ENCODE measurements at places on chromosomes 2 and 18.

GRCh38 chr18:269480-270095 is 1.7 kb upstream of the THOC1 start:
- DNase-seq: peak; percentile 39

DNA sequence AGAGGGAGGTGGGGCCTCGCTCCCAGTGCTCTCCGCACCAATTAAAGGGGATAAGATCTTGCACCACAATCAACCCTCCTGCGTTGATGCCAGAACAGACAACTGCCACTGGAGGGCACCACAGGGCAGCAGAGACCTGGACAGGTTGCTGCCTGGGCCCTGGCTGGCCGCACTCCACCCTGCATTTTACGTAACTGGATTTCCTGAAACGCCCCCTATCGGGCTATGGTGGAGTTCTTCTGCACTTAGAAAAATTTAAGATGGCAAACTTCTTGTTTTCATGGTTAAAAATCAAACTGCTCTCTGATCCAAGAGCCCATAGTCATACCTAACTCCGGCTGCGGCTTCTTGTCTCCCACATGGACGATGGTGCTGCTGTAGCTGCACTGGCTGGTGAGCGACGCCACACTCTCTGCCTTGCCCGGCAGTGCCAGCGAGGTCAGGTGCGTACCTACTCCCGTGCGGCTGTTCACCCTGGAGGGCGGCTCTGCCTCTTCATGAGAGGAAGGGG is 16.8 kb upstream of the HES6 start:
- peak; percentile 93 for DNase-seq

- peak; percentile 30 for DNase-seq
These were observed 164.4 kb downstream of the PDE11A start for GRCh38 chr2:177908182-177908581.

GRCh38 chr2:86443631-86444350 is 2.6 kb downstream of the KDM3A start:
- DNase-seq: no peak

GRCh38 chr18:80022613-80023012 is 11.6 kb upstream of the RBFA start:
- peak; percentile 47 for DNase-seq

DNA sequence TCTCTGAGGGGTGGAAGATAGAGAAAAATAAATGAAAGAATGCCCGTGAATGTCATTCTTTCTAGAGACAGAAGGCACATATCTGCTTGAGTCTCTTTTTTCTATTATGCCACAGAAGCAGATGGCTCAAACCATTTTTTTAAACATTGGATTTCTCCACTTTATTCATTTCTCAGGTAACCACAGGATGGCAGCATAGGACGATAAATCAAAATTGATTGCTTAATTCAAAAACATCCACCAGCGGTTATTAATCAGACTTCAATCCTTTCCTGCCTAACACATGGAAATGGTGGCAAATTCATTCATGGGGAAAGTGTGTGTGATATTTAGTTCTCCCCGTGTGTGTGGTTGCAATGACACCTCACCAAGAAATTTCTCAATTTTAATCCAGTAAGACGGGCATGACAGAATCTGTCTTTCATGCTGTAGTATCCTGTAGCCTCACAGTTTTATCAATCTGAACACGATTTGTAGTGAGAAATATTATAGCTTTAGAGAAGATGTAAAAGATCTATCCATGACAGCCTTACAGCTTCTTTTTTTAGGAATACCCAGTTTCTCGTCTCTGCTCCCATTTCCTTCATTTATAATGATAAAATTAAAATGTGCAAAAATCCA is 72.2 kb downstream of the DSC3 start:
- peak; percentile 51 for DNase-seq

GRCh38 chr2:120251880-120252224 is 800 bp upstream of the RALB start:
- peak; percentile 86 for DNase-seq

DNA sequence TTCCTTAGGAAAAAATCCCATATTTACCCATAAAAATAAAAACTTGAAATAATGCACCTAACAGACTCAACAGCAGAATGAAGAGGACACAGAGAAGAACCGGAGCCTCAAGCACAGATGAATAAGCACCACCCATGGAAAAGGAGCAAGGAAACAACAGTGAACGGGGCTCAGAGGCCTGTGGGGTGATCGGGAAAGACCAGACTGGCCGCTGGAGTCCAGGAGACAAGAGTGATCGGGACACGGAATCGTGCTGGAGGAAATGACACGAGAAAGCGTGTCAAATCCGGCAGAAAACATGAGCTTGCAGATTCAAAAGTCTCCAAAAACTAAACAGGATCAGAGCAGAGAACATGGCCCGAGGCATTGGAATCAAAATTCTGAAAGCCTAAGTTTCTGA is 448.0 kb upstream of the SALL3 start:
- DNase-seq: no peak

GRCh38 chr2:42771546-42772153 is 7.7 kb upstream of the OXER1 start:
- DNase-seq: no peak

GRCh38 chr2:52404046-52404445 is 1363.6 kb upstream of the CHAC2 start:
- no peak for DNase-seq

DNA sequence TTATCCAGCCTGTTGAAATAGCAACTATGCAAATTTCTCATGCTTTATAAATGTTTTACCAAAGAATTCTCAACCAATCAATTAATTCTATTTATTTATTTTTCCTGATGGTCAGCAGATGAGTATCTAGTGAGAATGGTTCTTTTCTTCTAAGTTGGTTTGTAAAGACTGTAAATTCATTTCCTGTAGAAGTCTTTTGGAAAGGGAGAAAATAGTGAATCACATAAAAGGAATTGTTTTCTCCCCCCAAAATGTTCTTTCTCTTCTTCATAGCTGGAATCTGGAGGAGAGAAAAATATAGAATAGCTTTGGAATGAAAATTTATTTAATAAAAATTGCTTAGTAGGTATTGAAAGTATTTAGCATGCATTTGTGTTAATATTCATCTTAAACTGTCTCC is 836.1 kb upstream of the ZEB2 start:
- no peak for DNase-seq

- DNase-seq: no peak
These were observed 34.1 kb upstream of the SLC39A10 start for GRCh38 chr2:195622966-195623365.

- no peak for DNase-seq
These were observed 16.3 kb downstream of the VPS4B start for GRCh38 chr18:63405986-63406385.

- peak; percentile 64 for DNase-seq
These were observed 50.2 kb downstream of the UNC80 start for GRCh38 chr2:209821806-209822205.

- no peak for DNase-seq
These were observed 19.3 kb downstream of the STK25 start for GRCh38 chr2:241489088-241489487.

GRCh38 chr2:25265802-25266201 is 75.9 kb downstream of the DNMT3A start:
- DNase-seq: no peak

- no peak for DNase-seq
These were observed 14.1 kb upstream of the CYS1 start for GRCh38 chr2:10094271-10094814.

DNA sequence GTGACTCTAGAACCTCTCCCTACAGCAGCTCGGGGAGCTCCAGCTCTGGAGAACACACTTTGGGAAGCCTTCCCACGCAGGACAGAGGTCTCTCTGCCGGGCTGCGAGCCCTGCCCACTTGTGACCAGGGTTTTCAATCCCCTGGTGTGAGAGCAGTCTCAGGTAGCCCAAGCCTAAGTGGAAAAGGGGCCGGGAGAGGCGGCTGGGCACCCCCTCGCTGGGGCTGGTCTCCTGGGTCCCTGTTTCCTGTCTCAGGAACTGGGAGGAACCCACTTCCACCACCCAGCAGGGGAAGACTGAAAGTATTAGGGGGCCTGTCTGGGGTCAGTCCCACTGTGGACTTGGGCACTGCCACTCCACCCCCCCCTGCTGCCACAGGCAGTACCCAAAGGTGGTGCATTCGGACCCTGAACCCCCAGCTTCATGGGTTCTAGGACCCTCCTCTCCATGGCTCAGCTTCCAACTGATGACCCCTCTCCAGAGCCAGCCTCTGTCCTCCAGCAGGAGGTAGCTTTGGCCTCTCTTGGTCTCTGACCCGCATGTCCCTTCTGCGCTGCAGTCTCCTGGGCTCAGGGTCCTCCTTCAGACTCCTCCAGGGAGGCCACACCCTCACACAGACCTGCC is 70.0 kb downstream of the RRM2 start:
- no peak for DNase-seq

GRCh38 chr18:35852786-35853185 is 119.7 kb upstream of the RMP24 start:
- DNase-seq: no peak

DNA sequence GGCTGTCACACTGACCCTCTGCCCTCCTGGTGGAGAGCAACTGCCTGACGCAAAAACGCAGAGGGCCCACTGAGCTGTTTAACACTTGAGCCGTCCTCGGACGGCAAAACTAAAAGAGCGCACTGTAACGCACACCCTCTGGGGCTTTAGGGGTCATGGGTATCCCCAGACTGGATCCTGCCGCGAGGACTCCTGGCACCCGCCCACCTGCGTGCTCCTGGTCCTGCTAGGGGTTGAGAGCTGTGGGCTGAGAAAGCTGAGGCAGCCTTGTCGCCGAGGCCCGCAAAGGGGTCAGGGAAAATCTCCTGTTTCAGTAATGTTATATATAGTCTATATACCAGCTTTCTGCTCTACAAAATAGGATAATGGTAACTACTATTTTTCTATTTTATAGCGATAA is 39.1 kb downstream of the MDH1 start:
- no peak for DNase-seq

- peak; percentile 84 for DNase-seq
These were observed 17.6 kb downstream of the ADAM17 start for GRCh38 chr2:9538000-9538507.

GRCh38 chr2:215917953-215918620 is 95.3 kb downstream of the MREG start:
- peak; percentile 16 for DNase-seq

DNA sequence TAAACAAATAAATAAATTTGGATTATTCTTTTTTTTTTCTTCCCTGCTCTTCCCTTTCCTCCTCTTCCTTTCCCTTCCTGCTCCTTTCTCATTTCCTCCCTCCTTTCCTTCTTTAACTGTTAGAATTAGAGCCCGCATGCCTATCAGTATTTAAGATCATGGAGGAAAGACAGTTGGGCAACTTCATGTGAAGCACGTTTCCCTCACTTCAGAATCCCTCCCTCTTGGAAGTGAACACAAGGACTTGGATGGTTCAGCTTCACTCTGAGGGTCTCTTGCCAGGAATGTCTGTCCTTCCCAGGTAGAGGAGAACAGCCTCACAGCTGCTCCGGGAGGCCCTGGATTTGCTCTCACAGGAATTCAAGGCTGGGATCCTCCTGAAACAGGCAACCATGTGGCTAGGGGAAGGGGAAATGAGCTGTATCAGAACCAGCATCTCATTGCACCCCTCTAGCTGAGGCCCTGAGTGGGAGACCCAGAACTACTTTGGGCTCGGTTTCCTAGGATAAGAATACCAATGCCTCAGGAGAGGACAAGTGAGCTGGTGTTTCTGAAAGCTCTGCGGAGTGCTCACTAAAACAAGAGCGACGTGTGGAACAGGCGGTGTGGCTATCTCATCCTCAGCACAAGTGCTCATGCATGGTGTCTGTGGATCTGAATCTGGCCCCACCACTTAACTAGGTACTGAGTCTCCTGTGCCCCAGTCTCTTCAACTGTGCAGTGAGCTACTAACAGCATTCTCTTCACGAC is 230.5 kb downstream of the MYCN start:
- DNase-seq: no peak

DNA sequence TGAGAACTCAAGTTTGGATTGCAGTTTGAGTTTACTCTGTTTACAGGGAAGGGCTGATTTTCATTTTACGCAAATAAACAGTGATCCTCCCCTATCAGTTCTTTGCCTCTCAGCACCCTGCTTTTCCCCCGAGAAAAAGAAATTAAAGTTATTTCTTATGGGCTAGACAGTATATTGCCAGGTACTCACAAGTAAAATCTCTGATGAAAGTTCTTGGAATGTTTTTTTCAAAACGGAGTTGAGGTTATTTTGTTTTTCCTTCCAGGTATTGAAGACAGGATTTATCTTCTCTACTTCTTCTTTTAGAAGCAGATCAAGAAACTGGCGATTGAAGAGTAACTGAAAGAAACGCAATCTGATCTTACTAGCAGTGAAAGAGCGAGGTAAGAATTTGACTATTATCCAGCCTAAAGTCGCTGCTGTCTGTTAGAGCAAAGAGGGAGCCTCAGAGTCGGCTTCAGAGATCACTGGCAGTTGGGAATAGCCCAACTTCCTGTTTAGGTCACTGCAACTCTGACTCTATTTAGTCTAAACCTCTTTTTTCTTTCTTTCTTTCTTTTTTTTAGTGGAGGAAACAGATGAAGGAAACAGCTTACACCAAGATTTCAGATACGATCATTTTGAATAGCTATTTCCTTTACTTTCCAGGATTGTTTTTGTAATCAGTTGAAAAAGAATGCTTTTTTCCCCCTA is at the start of gene TFPI:
Gene TFPI, minus strand, starts transcription at position 425 of the 693 bp plus-strand sequence. CDS start 50,667 bp downstream, outside the sequence.
- DNase-seq: peak; percentile 49

- DNase-seq: peak; percentile 64
These were observed 62.3 kb upstream of the ITGA4 start for GRCh38 chr2:181394741-181395437.

GRCh38 chr2:166417669-166418068 is 41.9 kb upstream of the SCN9A start:
- peak; percentile 50 for DNase-seq

DNA sequence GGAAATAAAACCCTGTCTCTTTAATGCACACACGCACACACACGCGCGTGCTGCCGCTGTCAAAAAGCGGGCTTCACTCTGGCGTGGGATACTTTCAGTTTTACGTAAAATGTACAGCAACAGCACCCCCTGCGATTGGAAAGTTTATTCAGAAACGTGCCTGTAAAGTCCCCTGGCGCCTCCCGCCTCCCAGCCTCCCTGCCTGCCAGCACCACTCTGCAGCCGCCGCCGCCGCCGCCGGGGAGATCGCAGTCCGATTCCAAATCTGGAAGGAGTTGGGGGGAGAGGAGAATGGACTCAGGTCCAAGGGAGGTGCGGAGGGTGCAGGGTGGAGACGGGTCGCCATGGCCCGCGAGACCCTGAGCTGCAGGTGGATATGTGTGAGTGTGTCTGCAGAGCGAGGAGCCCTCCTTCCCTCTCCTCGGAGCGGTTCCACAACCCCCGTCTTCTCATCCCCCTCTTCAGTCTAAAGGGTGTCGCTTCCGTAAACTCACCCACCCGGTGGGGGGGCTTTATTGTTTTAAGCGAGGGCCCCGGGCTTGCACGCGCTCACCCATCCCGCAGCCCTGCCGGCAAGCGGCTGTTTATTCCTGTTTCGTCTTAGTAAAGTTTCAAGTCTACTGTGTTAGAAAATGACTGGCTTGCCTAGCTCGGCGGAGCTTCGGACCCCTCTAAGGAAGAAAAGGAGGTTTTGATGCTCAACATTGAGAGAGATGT is 1.8 kb upstream of the BCL11A start:
- peak; percentile 93 for DNase-seq
